Pons (tissue), 1 donor: ENCODE measurements at places on chromosomes 12 and 14.

DNA sequence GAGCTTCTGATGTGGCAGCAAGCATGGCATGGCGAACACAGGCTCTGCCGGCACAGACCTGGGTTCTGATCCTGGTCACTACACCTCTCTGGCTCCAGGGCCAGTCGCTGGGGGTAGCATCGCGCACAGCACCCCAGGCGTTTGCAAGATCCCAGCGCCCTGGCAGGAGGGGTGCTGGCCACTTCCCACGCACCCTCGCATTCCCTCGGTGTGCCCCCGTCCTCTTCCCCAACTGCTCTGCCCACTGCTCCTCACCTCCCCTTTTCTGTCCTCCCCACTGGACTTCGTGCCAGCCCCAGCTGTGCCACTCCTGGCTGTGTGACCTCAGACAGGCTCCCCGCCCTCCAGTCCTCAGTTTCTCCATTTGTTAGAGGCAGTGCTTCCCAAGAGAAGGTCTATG lies 2.8 kb downstream of the CDK2AP1 start:
- DNase-seq = no peak

DNA sequence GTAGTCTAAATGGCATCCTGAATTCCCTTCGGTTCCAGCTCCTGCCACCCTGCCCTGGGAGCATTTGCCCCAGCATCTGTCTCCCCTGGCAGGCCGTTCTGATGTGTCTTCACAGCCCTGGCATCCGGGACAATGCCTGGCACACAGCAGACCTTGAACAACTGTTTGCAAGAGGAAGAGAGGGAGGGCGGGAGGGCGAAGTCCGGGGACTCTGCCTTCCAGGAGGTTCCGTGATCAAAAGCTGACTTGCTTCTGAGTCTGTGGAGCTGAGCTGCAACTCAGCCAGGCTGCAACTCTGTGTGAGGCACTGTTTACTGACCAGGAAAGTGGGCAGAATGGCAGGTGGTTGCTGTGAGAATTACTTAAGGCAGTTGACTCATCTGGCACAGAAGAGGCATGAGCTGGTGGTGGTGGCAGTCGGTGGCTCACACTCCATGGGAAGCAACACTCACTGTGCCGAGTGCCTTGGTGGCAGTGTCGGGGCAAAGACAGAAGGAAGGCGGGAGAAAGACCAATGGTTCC lies 61.1 kb upstream of the DLK1 start:
- DNase-seq = peak; percentile 26

- DNase-seq = peak; percentile 72
These were observed 77.6 kb upstream of the PRKD1 start for GRCh38 chr14:30005114-30005808.

DNA sequence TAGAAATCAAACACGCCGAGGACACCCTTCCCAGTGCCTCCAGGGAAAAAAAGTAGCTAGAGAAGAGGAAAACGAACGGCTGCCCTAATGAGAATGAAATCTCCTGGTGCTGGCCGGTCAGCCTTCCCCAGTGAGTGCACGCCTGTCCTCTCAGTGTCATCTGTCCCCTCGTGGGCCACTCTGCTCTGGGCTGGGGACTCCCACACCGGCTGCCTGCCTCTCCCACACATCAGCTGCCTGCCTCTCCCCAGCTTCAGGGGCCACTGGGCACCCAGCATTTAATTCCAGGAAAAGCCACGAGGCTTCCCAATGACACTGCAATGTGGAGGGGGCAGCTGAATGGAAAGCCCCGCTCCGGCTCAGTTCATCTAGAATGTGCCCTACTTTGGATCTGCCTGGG lies 59.0 kb downstream of the CCDC85C start:
- no peak for DNase-seq

DNA sequence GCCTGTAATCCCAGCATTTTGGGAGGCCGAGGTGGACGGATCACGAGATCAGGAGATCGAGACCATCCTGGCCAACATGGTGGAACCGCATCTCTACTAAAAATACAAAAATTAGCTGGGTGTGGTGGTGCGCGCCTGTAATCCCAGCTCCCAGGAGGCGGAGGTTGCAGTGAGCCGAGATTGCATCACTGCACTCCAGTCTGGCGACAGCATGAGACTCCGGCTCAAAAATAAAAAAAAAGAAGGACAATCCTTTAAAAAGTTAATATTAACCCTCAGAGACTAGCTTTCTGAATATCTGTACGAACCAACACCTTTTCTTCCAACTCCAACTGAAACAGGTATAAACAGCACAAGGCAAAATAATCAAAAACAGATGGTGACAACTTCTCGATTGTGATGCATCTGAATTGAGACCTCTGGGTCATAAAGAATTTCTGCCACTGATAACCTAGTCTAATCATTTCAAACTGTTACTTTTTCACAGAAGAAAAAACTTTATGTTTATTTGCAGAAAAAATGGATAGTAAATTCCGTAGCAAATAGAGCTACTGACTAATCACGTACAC lies 27.8 kb downstream of the CLIP1 start:
- no peak for DNase-seq

DNA sequence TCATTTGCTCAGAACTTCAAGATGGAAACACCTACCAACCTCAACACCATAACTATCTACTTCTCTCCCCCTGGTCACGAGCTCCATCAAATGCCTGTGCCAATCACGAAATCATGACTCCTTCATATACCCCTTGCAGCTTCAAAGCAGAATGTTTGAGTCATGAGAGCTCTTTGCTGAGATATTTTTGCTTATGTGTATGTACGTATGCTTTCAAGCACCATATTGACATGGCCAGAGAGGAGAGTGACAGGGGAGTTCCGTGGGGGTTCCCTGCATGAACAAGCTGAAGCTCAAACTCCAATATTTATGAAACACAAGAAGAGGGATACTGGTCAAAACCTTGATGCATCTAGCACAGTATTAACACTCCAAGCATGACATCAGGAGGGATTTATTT lies 374.4 kb downstream of the DPF3 start:
- no peak for DNase-seq

DNA sequence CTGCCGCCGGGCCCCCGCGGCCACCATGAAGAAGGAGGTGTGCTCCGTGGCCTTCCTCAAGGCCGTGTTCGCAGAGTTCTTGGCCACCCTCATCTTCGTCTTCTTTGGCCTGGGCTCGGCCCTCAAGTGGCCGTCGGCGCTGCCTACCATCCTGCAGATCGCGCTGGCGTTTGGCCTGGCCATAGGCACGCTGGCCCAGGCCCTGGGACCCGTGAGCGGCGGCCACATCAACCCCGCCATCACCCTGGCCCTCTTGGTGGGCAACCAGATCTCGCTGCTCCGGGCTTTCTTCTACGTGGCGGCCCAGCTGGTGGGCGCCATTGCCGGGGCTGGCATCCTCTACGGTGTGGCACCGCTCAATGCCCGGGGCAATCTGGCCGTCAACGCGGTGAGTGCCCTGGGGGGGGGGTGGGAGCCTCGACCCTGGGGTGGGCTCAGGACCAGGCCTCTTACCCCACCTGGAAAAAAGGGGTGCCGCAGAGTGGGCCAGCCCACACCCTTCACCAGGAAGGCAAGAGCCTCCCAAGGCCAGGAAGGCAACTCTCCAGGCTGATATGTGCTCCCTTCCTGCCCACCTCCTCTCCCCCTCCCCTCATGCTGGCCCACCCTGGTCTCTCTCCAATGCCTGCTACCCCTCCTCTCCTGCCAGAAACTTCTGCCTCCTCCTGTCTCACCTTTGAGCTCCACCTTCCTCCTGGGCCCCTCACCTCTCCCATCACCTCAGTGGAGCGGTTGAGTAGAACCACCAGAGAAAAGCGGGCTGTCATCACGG lies 507 bp downstream of the AQP5 start:
- no peak for DNase-seq

DNA sequence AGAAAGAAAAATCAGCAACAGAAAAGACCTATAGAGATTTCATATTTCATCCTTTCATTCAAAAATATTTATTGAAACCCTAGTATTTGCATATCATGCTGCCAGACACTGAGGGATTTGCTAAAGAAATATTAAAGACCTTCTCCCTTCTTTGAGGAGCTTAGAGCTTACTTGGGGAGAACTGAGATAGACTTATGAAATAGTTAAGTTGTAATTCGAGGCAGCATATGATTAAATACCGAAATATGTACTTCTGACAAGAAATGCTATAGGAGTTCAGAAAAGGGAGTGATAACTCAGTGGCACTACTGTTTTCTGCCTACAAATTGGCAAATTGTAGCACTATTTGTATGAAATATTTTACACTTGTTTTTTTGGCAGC lies 59.1 kb downstream of the PLXNC1 start:
- no peak for DNase-seq

- no peak for DNase-seq
These were observed 28.1 kb downstream of the TTC6 start for GRCh38 chr14:37623426-37623951.

DNA sequence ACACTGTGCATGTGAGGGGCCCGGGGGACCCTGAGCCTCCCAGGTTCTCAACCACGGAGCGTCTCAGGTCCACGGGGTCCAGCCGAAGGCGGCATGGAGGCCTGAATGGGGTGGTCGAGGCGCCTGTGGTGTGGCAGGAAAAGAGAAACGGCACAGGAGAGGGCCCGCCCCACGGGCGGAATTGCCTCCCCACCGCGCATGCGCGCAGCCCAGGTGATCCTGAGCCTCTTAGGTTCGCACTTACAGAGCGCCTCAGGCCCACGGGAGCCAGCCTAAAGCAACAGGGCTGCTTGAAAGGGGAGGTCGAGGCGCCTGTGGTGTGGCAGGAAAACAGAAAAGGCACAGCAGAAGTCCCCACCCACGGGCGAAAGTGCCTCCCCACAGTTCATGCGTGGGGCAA lies 311.0 kb downstream of the ALG10 start:
- no peak for DNase-seq
